ENCODE measurements at places on chromosomes 5 and 9.

- peak; percentile 42 for DNase-seq
Observed at GRCh38 chr9:88593537-88594185, 58.7 kb downstream of the NXNL2 start.

- no peak for DNase-seq
Observed at GRCh38 chr5:56330806-56331205, 97.7 kb upstream of the ANKRD55 start.

DNA sequence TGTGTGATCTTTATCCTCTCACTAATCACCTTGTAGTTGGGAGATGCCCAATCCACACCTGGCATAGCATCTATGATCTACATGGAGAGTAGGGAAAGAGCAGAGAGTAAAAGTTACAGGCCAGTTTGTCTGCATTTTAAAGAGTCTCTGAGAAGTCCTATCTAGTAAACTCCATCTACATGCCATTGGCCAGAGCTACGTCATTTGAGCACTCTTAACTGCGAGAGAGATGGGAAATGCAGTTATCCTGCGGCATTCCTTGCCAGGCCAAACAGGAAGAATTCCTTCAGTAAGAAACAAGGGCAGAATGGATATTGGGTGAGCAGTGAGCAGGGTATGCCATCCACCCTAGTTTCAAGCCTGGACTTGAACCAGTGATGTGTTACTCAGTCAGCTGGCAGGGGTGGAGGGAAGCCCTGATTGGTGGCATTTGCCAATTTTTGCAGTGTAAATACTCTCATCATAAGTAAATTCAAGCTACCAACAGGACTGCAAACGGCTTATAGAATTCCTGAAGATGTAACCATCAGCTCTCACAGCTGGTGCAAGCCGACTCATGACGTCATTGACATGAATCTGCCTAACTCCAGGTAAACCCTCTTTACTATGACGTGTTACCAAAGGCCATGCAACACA lies 156.8 kb upstream of the MSX2 start:
- DNase-seq: no peak

- no peak for DNase-seq
Observed at GRCh38 chr5:51411921-51412325, 28.7 kb downstream of the ISL1 start.

DNA sequence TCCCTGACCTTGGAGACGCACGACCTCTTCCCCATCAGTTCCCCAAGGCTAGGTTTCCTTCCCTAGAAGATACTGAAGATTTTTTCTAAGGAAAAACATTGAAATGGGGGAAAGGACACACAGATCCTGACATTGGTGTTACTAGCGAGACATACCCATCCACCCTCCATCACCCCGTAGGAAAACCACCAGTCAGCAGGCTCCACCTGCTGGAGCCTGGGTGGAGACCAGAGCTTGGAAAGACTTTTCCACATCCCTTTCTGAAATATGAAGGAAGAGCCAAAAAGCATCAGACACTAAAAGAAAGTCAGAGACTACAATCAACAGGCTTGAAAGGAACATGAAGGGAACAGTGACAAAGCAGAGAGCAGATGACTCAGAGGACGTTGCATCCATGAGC lies 638.0 kb downstream of the IRX1 start:
- DNase-seq: no peak

DNA sequence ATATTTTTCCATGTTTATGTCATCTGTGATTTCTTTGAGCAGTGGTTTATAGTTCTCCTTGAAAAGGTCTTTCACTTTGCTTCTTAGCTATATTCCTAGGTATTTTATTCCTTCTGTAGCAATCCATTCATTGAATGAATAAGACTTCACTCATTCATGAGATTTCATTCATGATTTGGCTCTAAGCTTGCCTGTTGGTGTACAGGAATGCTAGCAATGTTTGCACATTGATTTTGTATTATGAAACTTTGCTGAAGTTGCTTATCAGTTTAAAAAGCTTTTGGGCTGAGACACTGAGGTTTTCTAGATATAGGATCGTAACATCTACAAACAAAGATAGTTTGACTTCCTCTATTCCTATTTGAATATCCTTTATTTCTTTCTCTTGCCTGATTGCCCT lies 15.9 kb downstream of the RLN2 start:
- no peak for DNase-seq

DNA sequence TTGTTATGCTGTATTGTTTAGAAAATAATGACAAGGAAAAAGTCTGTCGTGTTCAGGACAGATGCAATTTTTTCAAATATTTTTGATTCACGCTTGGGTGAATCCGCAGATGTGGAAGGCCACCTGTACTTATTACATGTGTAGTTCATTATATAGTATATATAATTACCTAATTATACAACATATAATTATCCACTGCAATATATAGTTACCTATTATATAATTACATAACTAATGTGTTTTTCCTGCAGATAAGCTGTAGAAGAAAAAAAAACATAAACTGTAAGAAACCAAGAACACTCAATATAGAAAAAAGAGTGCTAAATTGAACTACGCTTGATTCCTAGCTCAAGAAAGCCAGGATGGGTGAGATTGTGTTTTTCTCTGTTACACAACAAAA lies 93.6 kb upstream of the RANBP3L start:
- no peak for DNase-seq

DNA sequence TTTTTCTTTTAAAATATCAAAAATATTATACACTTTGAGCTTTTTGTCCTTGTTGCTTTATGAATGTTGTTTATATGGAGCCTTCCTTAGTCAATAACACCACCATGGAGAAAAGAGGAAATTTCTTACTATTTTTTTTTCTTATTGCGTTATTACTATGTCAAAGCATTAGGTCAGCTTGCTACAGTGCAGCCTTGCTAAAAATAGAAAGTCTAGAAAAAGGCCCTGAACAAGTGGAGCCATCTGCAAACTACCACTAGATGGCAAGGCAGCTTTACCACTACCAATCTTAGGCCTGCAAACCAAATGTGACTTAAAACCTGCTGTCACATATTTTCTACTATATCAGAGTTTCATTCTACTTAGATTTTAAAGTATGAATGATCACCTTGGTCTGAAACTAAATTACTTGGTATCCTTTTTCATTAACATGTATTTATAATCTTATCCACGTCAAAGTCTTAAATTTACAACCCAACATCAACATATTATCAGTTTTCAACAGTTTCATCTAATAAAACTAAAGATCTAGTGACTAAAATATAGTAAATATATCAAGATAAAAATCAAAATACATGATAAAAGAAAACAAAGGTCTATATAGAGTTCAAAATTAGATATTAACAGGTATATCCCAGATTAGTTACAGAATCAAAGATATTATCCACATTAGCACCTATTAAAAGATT lies 113.1 kb upstream of the ACOT12 start:
- DNase-seq: peak; percentile 52

- no peak for DNase-seq
Observed at GRCh38 chr9:20331095-20331685, 291.1 kb downstream of the MLLT3 start.

DNA sequence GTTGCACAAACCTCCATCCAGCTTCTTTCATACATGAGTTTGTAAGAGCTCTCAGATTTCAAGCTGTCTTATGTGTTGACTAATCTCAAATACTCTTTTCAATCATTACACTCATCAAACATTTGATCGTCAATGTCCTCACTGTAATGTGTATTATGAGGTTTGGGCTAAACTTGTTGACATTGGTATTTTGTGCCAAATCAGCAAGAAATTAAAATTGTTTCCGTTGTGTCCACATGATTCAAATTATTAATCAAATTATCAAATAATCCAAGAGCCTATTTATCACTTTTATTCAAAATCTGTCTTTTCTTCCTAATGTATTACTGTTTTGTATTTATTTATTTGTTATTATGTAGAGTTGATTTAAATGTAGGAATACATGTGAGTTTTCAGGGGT lies 283.4 kb downstream of the GAS1 start:
- DNase-seq: no peak

All from CD4-positive, alpha-beta memory T cell (primary cell).